ENCODE measurements at places on chromosomes 1 and 21.

- DNase-seq, result no peak
Observed at GRCh38 chr1:39081271-39082009, 55.3 kb downstream of the NDUFS5 start.

DNA sequence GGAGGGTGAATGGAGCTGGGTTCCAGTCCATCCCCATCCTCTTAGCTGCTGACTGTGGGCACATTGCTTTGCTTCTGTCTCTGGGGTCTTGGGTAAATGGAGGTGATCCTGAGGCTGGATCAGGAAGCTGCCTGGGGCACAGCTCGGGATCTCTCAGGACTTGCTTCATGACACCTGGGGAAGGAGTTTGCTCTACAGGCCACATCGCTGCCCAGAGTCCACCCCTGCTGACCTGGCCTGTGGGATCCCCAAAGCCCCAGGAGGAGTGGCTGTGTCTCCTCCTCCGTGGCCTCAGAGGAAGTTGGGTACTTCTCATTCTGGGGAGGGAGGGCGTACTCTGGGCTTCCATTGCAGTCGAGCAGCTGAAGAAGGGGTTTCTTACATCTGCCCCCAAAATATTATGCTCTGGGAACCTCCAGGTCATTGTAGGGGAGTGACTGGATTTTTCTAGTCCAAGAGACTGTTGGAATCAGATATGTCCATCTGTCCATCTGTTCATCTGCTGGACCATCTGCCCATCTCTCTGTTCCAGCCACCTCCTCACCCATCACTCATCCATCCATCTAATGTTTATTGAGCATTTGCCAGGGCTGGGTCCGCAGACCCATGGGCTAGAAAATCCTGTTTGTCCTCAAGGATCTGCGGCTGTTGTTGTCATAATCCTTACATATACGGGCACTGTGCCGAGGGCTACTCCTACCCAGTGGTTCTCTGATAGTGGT lies 45.9 kb downstream of the ARHGEF10L start:
- DNase-seq, result no peak

GRCh38 chr1:32390904-32391870 lies 3.1 kb downstream of the BSDC1 start:
- no peak for DNase-seq

GRCh38 chr1:170662561-170663403 lies 1.1 kb upstream of the PRRX1 start:
- DNase-seq, result no peak

DNA sequence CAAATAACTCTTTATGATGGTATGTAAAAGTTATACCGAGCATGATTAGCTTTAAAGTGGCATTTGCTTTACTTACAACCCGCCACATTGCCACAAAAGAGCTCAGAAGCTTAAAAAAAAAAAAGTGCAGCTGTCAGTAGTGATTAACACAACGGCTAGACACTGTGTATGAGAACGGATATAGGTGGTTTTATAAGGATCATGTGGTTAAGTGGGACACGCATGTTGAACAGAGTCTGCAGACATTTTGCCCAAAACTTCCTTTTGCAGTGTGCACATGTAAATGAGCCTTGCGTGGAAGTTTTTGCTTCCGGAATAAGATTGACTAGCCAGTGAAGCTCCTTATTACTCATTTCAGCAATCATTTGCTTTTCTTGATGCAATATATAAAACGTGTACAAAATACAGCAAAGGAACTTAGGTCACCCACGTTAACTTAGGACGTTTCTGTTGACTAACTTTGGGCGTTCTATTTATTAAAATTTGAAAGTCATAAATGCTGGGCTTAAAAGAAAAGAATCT lies 58.7 kb upstream of the RGS1 start:
- DNase-seq, result no peak

DNA sequence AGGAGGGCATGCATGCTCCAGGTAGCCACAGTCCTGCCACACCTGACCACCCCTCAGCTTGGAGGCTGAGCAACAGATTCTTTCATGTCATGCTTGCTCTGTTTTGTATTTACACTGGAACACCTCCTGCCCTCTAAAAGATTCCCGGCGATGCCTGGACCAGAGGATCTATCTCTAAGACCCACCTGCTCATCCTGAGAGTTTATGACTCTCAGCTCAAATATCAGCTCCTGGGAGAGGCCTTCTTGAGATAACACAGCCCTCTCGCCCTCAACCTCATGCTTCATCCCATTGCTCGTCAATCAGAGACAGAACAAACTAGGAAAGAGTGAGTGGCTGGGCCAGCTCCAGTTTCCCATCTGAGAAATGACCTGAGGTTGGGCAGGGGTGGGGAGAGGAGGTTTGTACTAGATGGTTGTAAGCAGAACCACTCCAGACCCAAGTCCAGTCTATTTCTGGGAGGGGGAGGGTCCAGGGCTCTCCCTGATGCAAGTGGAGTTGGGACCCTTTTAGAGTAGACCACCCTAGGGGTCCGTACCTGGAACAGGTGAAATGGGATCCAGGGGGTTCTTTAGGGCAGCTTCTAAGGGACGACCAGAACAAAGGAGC lies 524.5 kb downstream of the MATN1 start:
- no peak for DNase-seq

GRCh38 chr1:115211071-115211745 lies 121.9 kb upstream of the TSPAN2 start:
- DNase-seq, result no peak
